ENCODE measurements at places on chromosomes 1 and 21. TPM values are rescaled to one million over a fixed set of nuclear protein-coding genes. Genes with fewer than 3 reads are reported as not detected.

HS2ST1 gene
- 29.2 TPM for total RNA-seq

TNFRSF1B gene
- total RNA-seq, result 8.2 TPM

PTPN7 gene
- total RNA-seq, result under 0.01 TPM

TESK2 gene
- total RNA-seq, result 0.77 TPM

TMEM82 gene
- not detected for total RNA-seq

EFNA1 gene
- total RNA-seq, result 0.22 TPM

TTC34 gene
- 0.12 TPM for total RNA-seq

AMPD1 gene
- total RNA-seq, result not detected

CHIA gene
- not detected for total RNA-seq

PDC gene
- not detected for total RNA-seq

NFIA gene
- total RNA-seq, result 2.8 TPM

HES4 gene
- 3.7 TPM for total RNA-seq

MATN1 gene
- not detected for total RNA-seq

PCP4L1 gene
- total RNA-seq, result not detected

OR2T4 gene
- total RNA-seq, result not detected

SMYD3 gene
- total RNA-seq, result 80.5 TPM

ALDH4A1 gene
- total RNA-seq, result 9.6 TPM

CYYR1 gene
- total RNA-seq, result 0.12 TPM

FALEC gene
- total RNA-seq, result 0.25 TPM

GNL2 gene
- total RNA-seq, result 104 TPM

OR10J5 gene
- not detected for total RNA-seq
